Fibroblast of skin of back (primary cell): ENCODE measurements at places on chromosomes 13 and 19.

GRCh38 chr13:29140277-29140676 lies 320.1 kb downstream of the MTUS2 start:
- DNase-seq = peak; percentile 55

GRCh38 chr13:76622315-76623040 lies 263.7 kb downstream of the KCTD12 start:
- DNase-seq = no peak

DNA sequence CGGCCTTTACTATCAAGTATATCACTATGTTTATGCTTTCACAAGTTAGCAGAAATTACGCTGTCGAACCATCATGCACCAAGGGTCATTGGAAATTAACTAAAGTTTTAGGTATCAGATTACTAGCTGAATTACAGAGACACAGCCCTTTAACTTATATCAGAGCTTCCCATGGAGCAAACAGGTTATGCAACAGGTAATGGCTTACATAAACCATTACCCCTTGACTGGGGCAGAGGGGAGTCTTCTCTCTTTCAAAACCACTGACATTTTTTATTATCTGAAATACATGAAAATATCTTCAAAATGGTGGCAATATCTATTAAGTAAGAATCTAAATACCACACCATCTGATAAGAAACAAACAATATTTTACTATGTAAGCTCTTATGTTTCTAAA lies 1692.9 kb upstream of the SLC10A2 start:
- no peak for DNase-seq

- DNase-seq = no peak
Measured at GRCh38 chr13:40155201-40155600, 499.7 kb downstream of the COG6 start.

- no peak for DNase-seq
Measured at GRCh38 chr13:67094078-67094477, 136.1 kb downstream of the PCDH9 start.

- peak; percentile 21 for DNase-seq
Measured at GRCh38 chr19:32581705-32582179, 752 bp downstream of the PDCD5 start.
